Muscle of leg (tissue), 16 donors: ENCODE measurements at places on chromosomes 2 and 18. TPM values are rescaled to one million over a fixed set of nuclear protein-coding genes. Genes with fewer than 3 reads are reported as not detected.

ZAP70 gene
- 4.8 TPM for polyA plus RNA-seq

HOXD9 gene
- 4.7 TPM for polyA plus RNA-seq

BCL2 gene
- polyA plus RNA-seq: 16.5 TPM

CCDC74A gene
- polyA plus RNA-seq: 4.0 TPM

LRRTM4 gene
- polyA plus RNA-seq: 0.45 TPM

INPP1 gene
- 19.1 TPM for polyA plus RNA-seq

TWIST2 gene
- 2.9 TPM for polyA plus RNA-seq

GRB14 gene
- 1.9 TPM for polyA plus RNA-seq

SLC4A3 gene
- 15.0 TPM for polyA plus RNA-seq

KCNIP3 gene
- 5.5 TPM for polyA plus RNA-seq

FBLN7 gene
- 11.7 TPM for polyA plus RNA-seq

MAP3K19 gene
- polyA plus RNA-seq: 0.12 TPM

ADAM23 gene
- polyA plus RNA-seq: 10.0 TPM

VIL1 gene
- polyA plus RNA-seq: 0.44 TPM

PTCD3 gene
- polyA plus RNA-seq: 60.0 TPM

NTSR2 gene
- not detected for polyA plus RNA-seq

HJURP gene
- polyA plus RNA-seq: 12.4 TPM

ABCB11 gene
- 0.23 TPM for polyA plus RNA-seq

SIGLEC15 gene
- polyA plus RNA-seq: 0.28 TPM

HRH4 gene
- polyA plus RNA-seq: not detected

POTEC gene
- not detected for polyA plus RNA-seq
